ENCODE measurements at places on chromosomes 2 and 18.
A peak's percentile ranks its signal among the peaks of the same experiment; 100 is the strongest.

DNA sequence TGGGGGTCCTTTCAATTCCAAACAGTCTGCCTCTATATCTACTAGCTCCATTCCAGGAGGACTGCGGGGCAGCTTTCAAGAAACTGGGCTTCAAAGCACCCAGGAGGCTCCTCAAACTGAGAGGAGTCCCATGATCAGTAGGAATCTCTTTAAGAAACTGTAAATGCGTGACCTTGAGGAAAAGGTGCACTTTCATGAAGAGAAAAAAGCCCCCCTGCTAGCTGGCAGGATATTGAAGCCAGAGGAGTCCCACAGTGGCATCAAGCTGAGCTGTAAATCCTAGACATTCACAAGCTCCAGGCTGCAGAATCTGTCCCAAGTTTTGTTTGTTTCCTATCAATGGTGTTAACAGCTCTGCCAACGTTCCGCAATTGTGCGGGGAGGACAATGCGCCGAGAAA, 790.1 kb downstream of the SLC4A3 start:
- no peak for DNase-seq

DNA sequence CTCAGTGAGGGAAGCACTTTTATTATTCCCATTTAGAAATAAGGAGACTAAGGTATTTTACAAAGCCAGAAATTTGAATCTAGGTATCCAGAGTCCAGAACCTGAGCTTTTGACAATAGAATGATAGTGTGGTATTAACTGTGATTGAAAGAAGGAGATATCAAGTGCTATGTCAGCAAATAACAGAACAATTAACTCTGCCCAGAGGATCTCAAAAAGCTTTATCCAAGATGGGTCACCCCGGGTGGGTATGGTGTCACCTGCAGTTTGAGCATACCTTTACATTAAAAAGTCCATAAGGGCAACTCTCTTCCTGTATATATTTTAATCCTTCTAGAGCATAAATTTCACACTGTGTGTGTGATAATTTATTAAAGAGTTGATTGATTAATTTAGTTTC, 105.4 kb downstream of the LRP1B start:
- no peak for DNase-seq

DNA sequence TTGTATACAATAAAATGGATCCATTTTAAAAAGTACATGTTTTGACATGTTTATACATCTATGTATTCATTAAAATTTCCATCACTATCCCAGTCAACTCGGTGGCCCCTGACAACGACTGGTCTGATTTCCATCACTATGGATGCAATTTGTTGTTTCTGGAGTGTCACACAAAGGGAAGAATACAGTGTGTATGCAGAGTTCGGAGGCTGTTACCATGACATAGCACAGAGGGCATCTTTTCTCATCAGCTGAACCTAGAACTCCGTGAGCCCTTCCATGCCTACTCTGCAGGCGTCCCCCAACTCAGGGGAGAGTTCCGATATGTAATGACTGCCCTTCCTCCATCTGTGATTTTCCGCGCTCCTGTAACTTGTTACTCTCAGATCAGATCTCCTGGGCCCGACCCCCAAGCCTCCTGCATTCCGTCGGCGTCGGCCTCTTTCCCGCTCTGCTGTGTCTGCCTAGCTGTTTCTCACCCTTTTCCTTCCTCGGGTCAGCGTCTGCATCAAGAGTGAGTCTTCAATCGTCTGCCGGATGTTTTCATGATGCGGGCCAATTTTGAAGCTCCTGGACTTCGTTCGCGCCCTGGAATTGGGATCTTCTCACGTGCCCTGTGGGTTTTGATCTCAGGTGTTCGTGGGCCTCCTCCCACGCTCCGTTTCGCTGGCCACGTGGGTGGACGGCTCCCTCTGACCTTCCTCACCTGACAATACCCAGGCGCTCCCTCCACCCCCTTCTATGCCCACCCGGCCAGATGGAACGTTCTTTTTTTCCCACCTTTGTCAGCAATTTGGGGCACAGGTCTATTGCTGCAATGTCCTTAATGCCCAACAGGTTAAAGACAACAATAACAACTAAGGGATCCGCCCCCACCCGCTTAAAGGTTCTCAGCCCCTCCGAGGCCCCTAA, 161.0 kb downstream of the TWIST2 start:
- DNase-seq, result no peak

GRCh38 chr2:55026202-55026601, 24.0 kb downstream of the RTN4 start:
- peak; percentile 12 for DNase-seq

GRCh38 chr18:45567123-45567522, 48.2 kb upstream of the SLC14A2 start:
- DNase-seq, result no peak

- peak; percentile 78 for DNase-seq
These were observed at the start of gene ADAM23 for GRCh38 chr2:206442833-206443734. Gene ADAM23, plus strand, starts transcription at chr2:206443532. Its CDS starts 335 bp downstream, at chr2:206443867.

- no peak for DNase-seq
These were observed 47.1 kb upstream of the REL start for GRCh38 chr2:60834270-60834717.

DNA sequence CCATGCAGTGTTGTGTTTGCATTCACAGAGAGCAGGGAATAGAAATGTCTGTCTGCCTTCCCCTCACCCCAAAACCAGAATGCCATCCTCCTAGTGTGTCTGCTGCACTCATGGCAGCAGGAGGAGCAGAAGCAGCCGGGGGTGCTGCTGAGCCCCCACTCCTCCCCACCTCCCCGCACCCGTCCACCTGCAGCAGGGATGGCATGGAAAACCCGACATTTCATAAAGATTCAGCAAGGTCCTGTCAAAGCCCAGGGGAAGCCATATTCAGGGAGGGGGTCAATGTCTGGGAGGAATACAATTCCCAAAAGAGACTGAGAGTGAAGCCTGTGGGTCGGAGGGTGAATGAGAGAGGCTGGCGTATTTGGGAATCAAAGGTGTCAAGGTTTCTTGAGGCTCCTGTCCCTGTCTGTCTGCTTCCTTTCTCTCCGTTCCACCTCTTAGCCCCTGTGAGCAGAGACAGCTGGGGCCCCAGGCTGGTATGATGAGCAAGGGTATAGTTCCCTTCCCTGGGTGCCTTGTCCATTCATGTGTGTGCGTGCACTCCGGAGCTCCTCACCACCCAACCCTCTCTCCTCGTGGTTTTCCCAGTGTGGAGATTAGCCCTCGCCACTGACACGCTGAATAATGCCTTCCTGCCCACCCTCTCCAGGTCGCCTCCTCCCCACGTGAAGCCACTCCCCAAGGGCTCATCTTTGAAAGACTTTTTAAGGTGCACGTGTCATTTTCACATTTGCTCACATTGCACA, 133.5 kb upstream of the ZNF236 start:
- DNase-seq, result no peak

GRCh38 chr2:71559080-71559827, 105.9 kb downstream of the DYSF start:
- DNase-seq, result no peak

DNA sequence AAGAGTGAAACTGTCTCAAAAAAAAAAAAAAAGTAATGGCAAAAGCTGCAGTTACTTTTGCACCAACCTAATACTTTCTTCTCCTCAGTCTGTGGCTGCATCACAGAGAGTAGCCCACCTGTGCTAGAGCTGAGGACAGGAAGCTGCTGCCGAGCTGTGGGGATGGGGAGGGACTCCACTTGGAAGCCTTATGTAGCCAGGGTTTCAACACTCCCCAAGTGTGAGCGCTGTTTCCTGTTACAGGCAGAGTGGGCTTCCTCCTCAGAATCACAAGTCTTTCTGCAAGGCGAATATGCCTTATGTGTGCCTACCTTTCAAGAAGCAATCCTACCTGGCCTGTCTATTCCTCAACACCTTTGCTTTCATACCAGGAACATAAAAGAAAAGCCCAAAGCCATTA, 36.3 kb upstream of the CYP27C1 start:
- DNase-seq, result no peak

DNA sequence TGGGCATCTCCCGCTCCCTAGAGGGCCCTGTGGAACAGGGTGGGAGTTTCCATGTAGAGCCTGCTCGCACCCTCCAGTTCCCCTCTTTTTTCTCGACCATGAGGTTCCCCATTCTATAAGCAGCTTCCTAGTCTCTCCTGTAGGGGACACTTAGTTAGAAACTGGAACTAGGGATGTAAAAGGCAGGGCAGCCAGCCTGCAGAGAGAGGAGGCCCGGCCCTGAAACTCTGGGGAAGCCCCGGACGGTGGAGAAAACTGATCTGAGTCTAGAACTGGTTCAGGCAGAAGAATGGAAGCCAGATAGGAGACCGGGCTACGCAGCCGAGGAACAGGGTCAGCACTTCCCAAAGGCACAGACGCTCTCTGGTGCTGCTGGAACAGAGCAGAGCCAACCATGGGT, 51.6 kb upstream of the ATG16L1 start:
- DNase-seq, result no peak

DNA sequence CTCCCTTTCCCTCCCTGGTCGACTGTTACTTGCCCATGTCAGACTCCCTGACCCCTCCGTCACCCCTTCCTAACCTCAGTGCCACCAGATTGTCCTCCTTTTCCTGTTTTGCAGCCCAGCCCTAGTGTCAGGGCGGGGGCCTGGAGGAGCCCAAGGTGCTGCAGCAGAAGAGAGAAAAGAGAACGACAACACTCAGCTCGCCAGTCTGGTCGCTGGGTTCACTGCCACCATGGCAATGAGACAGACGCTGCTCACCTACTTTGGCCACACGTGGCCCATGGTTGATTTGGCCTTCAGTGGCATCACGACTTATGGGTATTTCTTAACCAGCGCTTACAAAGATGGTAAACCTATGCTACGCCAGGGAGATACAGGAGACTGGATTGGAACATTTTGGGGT, 108.4 kb upstream of the RMDN2 start:
- DNase-seq, result no peak

- DNase-seq, result peak; percentile 39
These were observed 673 bp downstream of the PCBP1 start for GRCh38 chr2:70087702-70088597.

- DNase-seq, result no peak
These were observed 51.8 kb upstream of the PMAIP1 start for GRCh38 chr18:59848002-59848401.

- no peak for DNase-seq
These were observed 19.4 kb upstream of the ALPI start for GRCh38 chr2:232436381-232437194.

DNA sequence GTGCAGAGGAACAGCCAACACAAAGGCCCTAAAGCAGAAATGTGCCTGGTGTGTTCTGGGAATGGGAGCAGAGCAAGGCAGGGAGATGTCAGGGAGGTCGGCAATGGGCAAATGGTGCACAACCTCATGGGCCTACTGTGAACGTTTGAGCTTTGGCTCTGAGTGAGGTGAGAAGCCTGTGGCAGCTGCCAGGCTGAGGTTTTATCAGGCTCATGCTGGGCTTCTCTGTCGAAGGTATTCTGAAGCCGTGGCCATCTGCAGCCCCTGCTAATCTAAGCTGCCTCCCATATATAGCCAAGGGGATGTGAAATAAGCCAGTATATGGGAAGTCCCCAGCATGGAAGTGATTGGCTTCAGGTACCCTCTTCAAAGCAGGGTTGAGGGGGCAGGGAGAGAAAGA, 193.3 kb downstream of the SLC4A3 start:
- DNase-seq, result no peak

DNA sequence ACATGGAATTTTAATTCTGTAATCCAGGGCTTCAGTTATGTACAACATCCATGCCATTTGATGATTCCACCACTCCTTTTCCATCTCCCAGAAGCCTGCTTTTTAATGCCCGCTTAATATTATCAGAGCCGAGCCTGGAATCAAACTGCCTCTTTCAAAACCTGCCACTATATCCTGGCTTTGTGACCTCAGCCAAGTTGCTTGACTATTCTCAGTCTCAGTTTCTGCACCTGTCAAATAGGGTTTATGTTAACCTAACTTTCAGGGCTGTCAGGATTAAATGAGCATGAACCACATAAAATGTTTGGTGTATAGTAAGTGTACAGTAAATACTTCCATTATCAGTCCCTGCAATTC, 108.7 kb downstream of the XRCC5 start:
- DNase-seq, result peak; percentile 83

DNA sequence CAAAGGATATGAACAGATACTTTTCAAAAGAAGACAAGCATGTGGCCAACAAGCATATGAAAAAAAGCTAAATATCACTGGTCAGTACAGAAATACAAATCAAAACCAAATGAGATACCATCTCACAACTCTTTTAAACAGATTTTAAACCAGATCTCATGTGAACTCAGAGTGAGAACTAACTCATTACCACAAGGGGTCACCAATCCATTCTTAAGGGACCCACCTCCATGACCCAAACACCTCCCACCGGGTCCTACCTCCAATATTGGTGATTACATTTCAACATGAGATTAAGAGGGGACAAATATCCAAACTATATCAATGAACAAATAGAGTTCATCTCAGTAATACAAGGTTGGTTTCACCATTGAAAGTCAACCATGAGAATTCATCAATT, 319.8 kb upstream of the GULP1 start:
- no peak for DNase-seq

DNA sequence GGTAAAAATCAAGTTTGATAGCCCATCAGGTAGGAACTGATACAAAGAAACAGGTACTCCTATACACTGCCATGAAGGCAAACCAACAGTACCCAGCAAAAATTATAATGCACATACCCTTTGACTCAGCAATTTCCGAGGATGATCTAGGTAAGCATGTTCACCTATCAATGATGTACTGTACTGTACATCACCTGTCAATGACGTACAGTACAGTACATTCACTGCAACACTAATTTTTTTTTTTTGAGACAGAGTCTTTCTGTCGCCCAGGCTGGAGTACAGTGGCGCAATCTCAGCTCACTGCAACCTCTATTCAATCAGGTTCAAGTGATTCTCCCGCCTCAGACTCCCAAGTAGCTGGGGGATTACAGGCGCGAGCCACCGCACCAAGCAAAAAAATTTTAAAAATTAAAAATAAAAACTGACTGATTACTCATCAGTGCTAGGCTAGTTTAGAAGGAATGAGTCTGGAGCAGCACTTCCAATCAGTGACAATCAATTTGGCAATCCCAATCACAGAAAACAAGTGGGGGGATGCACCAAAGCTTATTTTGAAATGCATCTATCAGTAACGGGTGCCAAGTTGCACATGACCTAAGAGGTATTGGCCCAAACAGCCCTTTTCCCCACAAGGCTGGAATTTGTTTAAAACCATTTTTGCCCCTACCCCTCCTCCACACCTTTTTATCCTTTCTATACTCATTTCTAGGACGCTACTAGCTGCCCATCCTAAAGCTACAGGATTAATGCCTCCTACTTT, 8.2 kb downstream of the SRSF7 start:
- DNase-seq, result no peak

DNA sequence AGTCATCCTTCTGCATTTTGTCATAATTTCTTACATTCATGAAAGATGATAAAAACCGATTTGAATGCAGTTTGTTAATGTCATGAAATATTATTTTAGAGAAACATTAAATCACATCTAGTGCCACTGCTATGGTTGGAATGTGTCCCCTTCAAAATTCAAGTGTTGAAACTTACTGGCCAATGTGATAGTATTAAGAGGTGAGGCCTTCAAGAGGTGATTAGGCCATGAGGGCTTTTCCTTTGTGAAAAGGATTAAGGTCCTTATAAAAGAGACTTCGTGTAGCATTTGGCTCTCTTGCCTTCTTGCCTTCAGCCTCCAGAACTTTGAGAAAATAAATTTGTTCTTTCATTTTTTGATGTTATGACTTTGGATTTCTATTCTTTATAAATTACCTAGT, 117.2 kb downstream of the RGPD3 start:
- DNase-seq, result no peak

GRCh38 chr18:54558609-54559585, 32.1 kb upstream of the DYNAP start:
- DNase-seq, result peak; percentile 37

GRCh38 chr2:43119303-43119702, 107.1 kb downstream of the ZFP36L2 start:
- no peak for DNase-seq

- DNase-seq, result no peak
These were observed 137.0 kb downstream of the EN1 start for GRCh38 chr2:118710481-118710880.

Measured in MM.1S (cell line).